ENCODE measurements at places on chromosomes 3 and 15. TPM values are rescaled to one million over a fixed set of nuclear protein-coding genes. Genes with fewer than 3 reads are reported as not detected.

DNA sequence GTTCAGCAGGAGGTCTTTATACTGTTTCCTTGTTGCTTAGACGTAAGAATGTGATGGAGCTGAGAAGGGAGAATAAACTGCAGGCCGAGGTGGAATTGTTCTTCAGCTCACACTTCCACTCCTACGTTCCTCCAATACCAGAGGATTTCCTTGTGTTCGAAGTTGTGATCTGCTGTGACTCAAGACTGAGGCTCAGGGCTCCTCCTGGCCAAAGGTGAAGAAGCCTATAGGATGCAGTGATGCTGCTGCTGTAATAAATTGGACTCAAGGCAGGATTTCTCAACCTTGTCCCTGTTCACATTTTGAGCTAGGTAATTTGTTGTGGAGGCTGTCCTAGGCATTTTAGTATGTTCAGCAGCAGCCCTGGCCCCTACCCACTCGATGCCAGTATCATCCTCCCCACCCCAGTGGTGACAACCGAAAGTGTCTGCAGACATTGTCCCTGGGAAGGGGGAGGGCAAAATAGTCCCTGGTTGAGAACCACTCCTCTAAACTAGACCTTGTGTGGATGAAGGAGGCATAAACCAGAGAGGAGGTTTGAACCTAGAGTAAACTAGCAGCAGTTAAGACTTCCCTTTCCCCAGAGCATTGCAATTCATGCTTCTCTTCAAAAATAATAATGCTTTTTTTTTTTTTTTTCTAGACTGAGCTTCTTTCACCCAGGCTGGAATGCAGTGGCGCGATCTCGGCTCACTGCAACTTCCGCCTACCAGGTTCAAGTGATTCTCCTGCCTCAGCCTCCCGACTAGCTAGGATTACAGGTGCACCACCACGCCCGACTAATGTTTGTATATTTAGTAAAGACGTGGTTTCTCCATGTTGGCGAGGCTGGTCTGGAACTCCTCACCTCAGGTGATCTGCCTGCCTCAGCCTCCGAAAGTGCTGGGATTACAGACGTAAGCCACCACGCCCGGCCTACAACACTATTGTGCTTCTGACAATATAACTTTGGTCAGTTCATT, 11.1 kb downstream of the RAP2B start:
- H3K4me1 ChIP-seq: no peaks in the 10 kb centered on the region
- no peak overlapping the region for H3K4me3 ChIP-seq
- DNase-seq: no peak
- H3K27me3 ChIP-seq: no peaks in the 10 kb centered on the region

GRCh38 chr3:172702256-172702655, 8.6 kb downstream of the NCEH1 start:
- no peak for DNase-seq
- H3K4me3 ChIP-seq: no peak overlapping the region
- no peaks in the 10 kb centered on the region for H3K36me3 ChIP-seq
- H3K4me1 ChIP-seq: no peaks in the 10 kb centered on the region
- no peaks in the 10 kb centered on the region for H3K27me3 ChIP-seq

DNA sequence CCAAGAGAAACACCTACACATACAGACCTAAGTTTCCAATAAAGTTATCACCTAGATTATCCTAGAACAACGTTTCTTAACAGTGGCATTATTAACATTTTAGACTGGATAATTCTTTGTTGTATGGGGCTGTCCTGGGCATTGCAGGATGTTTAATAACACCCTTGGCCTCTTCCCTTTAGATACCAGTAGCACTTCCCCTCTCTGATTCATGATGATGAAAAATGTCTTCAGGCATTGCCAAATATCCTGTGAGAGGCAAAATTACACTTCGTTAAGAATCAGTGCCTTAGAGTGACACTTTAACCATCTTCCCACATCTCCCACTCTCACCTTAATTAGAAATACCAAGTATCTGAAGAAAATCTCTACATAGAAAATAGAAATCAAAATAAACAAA, 352.6 kb downstream of the CGGBP1 start:
- H3K4me1 ChIP-seq: no peaks in the 10 kb centered on the region
- no peaks in the 10 kb centered on the region for H3K27me3 ChIP-seq
- no peaks in the 10 kb centered on the region for H3K36me3 ChIP-seq
- H3K4me3 ChIP-seq: no peak overlapping the region

DNA sequence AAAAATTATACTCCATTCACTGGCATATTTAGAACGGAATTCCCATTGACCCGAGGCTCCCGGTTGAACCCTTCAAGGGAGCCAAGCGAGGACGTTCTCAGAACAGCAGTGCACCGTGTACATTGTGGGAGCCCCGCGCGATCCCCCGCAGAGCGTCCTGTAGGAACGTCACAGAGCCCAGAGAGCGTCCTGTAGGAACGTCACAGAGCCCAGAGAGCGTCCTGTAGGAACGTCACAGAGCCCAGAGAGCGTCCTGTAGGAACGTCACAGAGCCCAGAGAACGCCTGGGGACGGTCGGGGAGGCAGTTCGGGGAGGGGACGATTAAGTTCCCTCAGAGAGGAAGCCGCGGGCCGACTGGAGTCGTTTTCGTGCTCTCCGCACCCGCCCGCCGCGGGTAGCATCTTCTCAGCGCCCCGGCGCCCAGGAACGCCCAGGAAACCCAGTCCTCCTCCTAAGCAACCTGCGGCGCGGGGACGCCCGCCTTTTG, 506 bp upstream of the ATP1B3 start:
- H3K4me3 ChIP-seq: peak overlapping the region; percentile 94
- peak overlapping the region; percentile 94 for H3K27ac ChIP-seq

SCAMP5 gene
- total RNA-seq: 24.9 TPM

COL8A1 gene
- total RNA-seq: 1.9 TPM
